ENCODE measurements at places on chromosomes 12 and 14. TPM values are rescaled to one million over a fixed set of nuclear protein-coding genes. Genes with fewer than 3 reads are reported as not detected.

Gene OR2AP1
- 0.15 TPM for total RNA-seq

Gene EPYC
- not detected for total RNA-seq

Gene ERP27
- total RNA-seq = 0.35 TPM

Gene ZDHHC22
- total RNA-seq = not detected

Gene KRT75
- total RNA-seq = not detected

DNA sequence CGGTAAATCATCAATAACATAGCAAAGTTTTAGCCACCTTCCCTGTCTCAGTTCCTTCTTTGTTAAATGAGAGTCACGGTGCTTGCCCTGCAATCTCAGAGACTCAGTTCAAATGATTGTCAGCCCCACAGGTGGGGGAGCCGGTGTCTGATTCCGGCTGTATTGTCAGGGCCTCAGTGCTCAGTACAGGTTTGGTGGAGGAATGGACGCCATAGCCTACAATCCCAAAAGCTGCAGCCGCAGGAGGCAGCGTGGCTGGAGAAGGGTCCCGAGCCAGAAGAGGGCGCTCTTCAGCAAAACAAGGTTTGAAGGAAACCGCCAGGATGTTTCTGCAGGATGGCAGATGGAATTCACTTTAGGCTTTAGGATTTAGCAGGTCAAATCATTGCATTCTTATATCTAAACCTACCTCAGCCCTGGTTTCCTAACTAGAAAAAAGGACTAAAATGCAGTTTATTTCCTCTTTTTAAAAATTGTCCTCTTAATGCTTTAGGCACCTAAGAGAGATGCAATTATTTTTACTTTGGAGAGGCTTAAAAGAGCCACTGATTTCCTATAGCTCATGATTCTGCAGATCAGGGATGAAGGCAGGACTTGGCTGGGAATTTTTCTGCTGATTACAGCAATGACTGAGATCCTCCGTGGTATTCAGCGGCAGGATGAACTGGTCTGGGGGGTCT, 29.2 kb downstream of the FOS start:
- DNase-seq = peak; percentile 72

DNA sequence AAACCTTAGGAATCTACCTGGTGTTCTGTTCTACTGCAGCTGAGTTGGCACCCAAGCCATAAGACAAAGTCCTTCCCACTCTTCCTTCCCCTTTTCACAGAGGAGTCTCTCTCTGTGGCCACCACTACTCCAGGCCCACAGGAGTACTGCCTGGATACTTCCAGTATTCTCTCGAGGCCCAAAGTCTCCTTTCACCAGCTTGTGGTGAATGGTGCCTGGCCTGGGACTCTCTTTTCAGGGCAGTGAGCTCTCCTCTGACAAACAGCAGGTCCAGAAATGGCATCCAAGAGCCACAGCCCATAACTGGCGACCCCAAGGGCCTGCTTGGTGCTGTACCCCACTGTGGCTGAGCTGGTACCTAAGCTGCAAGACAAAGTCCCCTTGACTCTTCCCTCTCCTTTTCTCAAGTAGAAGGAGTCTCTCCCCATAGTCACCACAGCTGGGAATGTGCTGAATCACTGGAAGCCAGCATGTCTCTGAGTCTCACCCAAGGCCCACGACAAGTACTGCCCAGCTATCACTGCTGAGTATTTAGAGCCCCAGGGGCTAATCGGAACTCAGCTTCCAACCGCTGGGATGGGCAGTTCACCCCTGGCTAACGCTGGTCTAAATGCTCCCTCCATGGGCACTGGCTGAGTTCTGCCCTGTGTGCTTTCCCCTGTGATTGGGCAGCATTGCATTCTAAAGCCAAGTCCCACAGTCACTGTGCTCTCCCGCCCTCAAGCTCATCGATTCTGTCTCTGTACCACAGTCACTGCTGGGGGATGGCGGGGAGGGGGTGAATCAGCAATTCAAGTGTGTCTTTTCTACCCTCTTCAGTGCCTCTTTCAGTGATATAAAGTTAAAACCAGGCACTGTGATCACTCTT, 6.1 kb downstream of the A2ML1 start:
- DNase-seq = no peak

DNA sequence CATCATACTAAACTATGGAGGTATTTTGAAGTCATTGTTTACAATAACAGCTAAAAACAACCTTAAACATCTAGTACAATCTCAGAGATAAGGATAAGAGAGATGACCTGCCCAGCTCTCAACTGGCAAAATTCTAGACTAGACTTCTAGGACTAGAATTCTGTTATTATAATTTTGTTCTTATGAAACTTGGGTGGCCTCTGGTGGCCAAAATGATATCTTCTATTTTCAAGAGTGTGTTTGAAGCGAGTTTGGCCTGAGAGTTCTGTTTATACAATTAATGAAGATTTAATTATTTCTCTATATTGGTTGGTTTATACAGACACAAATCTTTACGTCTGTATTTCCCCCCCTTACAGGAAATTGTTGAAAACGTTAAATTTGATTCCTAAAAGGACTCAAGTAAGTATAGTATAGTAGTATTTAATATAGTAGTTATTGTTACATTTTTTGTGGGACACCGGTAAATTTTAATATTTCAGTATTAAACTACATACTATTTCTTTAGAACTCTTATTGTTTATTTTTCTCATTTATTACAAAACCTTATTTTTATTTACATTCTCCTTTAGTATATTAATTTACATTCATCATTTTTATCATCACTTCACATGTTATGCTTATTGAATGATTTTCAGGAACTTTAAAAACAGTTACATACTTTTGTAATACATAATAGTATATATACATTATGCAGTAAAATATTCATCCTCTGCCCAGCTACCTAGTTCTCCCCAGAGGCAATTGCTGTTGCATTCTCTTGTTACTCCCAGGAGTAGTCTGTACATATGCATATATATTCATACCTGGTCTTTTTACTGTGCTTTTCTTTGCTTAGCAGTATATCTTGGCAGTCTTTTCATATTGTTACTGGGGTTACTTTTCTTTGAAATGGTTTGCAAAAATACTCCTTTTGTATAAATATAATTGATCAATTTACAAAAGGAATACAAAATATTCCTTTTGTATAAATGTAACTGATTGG, 6.6 kb downstream of the PPHLN1 start:
- peak; percentile 12 for DNase-seq

DNA sequence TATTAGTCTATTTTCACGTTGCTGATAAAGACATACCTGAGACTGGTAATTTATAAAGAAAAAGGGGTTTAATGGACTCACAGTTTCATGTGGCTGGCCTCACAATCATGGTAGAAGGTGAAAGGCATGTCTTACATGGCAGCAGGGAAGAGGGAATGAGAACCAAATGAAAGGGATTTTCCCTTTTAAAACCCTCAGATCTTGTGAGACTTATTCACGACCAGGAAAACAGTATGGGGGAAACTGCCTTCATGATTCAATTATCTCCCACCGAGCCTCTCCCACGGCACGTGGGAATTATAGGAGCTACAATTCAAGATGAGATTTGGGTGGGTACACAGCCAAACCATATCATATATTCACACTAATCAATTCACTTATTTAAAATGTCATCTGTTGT, 41.4 kb downstream of the KTN1 start:
- DNase-seq = no peak

- no peak for DNase-seq
Observed at GRCh38 chr12:75564398-75564797, 53.0 kb upstream of the KRR1 start.

- no peak for DNase-seq
Observed at GRCh38 chr12:49010092-49010668, 8.4 kb downstream of the PRKAG1 start.

DNA sequence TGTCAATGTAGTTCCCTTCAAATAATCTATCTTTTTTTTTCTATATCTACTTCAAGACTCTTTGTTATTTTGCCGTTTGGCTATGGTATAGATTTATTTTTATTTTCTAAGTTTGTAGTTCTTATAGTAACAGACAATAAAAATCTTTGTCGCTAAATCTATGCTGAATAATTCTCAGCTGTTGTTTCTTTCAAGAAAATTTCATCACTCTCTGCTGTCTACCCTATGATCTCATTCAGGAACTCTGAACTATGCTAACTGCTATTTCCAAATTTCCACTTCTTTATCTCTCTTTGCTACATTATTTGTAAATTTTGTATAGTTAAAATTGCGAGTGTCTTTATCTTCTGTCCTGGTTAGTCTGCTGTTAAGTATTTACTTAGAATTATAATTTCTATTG, 353.6 kb downstream of the LRFN5 start:
- no peak for DNase-seq

GRCh38 chr12:51496895-51497294, 72.3 kb downstream of the SLC4A8 start:
- no peak for DNase-seq

- no peak for DNase-seq
Observed at GRCh38 chr12:27161458-27162228, 79.3 kb upstream of the C12orf71 start.

- DNase-seq = no peak
Observed at GRCh38 chr12:98741196-98741555, 96.1 kb downstream of the APAF1 start.

DNA sequence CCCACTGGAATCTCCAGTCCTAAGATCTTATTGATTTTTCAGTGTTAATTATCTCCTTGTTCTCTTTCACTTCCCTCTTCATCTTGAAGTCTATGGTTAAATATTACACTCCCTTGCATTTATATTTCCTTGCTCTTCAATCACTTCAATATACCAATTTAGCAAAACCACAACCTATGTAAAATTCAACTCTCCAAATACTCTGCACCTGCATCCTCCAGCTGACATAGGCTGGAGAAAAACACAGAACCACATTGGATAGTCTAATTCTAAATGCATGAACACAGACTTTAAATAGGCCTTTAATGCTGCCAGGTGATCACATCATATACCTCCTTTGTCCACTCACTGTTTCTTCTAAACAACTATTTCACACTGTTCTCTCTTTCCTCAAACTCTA, 253.8 kb upstream of the GARIN6 start:
- DNase-seq = no peak

DNA sequence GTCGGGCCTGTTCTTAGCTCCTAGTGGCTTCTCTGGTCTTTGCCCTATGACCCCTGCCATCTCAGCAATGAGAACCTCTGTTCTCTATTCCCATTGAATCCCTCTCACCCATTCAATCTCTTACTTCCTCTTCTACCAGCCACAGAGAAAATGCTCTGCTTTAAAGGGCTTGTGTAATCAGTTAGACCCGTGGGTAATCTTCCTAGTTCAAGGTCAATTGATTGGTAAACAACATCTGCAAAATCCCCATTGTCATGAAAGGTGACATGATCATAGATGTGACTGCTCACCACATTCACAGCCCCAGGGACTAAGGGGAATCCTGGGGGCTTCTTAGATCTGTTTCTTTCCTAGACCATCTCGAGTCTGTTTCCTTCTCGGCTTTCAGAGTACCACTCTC, 7.2 kb upstream of the CCDC197 start:
- DNase-seq = no peak

GRCh38 chr14:72582582-72582981, 311.3 kb downstream of the DPF3 start:
- no peak for DNase-seq

Measured in activated T-cell treated with anti-CD3 and anti-CD28 coated beads, Interleukin-2, amount 50 U/mL, for 4 hours (primary cell).